ENCODE measurements at places on chromosomes 12 and 14. TPM values are rescaled to one million over a fixed set of nuclear protein-coding genes. Genes with fewer than 3 reads are reported as not detected.

The KITLG gene
- total RNA-seq = 98.4 TPM

The POP5 gene
- 20.1 TPM for total RNA-seq

The ZNF641 gene
- total RNA-seq = 8.2 TPM

The SLC5A8 gene
- total RNA-seq = not detected

GRCh38 chr12:3083921-3084347 lies 6.8 kb downstream of the TSPAN9 start:
- DNase-seq = no peak
- H3K27me3 ChIP-seq = no peaks in the 10 kb centered on the region
- no peak overlapping the region for H3K4me3 ChIP-seq
- H3K27ac ChIP-seq = no peak overlapping the region

- H3K4me3 ChIP-seq = no peak overlapping the region
Measured at GRCh38 chr12:27477049-27477448, 30.5 kb downstream of the SMCO2 start.

- H3K36me3 ChIP-seq = no peaks in the 10 kb centered on the region
- H3K4me3 ChIP-seq = peak overlapping the region; percentile 45
- H3K4me1 ChIP-seq = peaks cover 15% of the 10 kb centered on the region
- H3K27ac ChIP-seq = peak overlapping the region; percentile 34
Measured at GRCh38 chr12:89461649-89462612, 62.7 kb downstream of the GALNT4 start.

DNA sequence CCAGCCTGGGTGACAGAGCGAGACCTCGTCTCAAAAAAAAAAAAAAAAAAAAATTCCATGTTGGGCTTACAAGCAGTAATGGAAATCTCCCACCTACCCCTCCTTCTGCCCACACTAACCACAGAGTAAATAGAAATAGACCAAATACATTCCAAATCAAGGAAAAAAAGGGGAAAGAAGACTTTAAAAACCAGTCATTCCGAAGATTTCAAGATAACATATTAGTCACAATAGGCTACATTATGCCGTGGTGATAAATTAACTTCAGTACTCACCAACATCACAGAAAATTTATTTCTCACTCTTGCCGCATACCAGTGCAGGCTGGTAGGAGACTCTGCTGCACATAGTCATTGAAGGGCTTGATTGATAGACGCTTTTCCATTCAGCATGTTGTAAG lies 15.5 kb upstream of the ETV6 start:
- no peaks in the 10 kb centered on the region for H3K27me3 ChIP-seq
- no peak overlapping the region for H3K4me3 ChIP-seq
- H3K36me3 ChIP-seq = no peaks in the 10 kb centered on the region
